ENCODE measurements at places on chromosomes 5 and 9. TPM values are rescaled to one million over a fixed set of nuclear protein-coding genes. Genes with fewer than 3 reads are reported as not detected.
A peak's percentile ranks its signal among the peaks of the same experiment; 100 is the strongest.

DNA sequence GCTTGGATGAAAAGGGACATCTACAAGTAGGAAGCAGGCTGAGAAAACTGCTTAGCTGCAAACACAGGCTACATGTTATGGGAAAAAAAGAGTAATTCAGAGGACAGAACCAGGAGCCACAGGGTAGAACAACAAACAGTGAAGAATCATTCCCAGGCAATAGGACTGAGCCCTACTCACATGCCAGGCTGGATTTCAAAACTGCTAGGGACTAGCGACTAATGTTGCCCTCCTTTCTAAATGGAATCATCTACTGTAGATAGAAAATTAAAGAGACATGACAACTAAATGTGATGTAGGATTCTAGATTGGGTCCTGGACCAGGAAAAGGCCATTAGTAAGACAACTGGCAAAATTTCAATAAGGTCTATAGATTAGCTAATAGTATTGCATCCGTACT is 15.3 kb downstream of the NRG2 start:
- DNase-seq, result no peak

- DNase-seq, result no peak
Measured at GRCh38 chr5:52837591-52838001, 49.9 kb downstream of the ITGA1 start.

DNA sequence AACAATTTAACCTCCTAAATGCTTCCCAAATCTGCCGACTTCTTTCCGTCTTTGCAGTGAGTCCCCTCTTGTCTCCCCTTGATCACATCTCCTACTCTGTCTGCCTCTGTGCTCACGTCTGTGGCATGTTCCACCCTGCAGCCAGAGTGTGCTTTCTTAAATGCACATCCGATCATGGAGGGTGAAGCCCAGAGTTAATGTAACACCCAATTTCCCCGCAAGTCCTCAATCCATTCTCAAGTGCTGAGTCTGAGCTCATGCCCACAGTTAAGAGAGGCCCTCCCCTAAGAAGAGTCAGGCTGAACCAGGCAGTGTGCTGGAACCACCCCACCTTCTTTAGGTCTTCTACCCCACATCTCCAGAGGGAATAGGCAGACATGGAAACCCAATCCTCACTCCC is 164.8 kb downstream of the EPB41L4A start:
- no peak for DNase-seq

Gene LECT2
- not detected for total RNA-seq

Gene CDH12
- total RNA-seq, result 23.5 TPM

DNA sequence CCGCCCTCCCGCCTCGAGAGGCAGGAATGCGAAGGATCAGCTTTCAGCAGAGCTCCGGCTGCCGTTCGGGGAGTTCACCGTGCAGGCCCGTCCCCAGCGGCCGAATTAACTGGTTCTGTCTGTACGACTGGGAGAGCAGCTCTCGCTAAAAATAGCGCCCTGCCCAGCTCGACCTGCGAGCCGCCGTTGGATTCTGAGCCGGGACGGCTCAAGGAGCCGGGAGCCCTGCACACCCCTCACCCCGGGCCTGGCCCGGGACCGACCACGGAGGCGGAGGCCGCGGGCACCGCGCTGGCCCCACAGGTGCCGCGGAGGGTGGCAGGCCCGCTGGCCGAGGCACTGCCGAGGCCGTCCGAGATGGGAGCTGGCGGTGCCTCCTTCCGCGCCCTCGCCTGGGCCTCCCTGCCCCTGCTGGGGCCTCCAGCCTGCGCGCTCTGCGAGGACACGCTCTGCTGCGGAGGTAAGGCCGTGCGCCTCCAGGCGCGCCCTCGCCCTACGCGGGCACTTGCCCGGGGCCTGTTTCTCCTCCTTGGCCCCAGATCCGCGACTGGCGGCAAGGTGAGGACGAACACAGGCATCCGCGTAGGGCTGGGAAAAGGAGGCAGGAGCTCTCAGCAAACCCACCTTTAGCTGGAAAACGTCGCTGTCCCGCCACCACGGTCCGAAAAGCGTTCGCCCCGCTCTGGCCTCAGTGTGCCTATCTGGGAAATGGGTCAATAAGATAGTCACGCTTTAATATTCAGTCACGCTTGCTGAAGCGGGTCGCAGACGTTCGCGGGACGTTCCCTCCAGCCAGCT is 53.1 kb upstream of the DAB2IP start:
- DNase-seq, result peak; percentile 76

GRCh38 chr9:73810585-73811215 is 659.0 kb downstream of the ANXA1 start:
- no peak for DNase-seq

DNA sequence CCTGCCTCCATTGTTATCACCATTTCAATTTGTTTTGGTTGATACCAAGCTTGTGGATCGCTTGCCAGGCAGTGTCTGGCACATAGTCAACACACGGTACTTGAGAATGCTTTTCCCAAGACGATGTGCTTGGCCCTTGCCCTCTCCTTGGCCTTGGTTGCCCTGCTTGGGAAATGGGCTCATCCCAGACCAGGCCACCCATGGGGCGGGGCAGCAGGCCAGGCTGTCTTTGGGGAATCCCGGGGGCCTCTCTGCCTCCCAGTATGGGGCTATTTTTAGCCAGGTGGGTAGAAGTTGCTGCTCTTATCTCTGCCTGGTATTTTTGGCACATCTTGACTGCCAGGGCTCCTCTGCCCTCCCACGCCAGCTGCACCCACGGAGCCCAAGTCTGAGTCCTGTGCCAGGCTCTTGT is 49.9 kb downstream of the LMX1B start:
- no peak for DNase-seq

DNA sequence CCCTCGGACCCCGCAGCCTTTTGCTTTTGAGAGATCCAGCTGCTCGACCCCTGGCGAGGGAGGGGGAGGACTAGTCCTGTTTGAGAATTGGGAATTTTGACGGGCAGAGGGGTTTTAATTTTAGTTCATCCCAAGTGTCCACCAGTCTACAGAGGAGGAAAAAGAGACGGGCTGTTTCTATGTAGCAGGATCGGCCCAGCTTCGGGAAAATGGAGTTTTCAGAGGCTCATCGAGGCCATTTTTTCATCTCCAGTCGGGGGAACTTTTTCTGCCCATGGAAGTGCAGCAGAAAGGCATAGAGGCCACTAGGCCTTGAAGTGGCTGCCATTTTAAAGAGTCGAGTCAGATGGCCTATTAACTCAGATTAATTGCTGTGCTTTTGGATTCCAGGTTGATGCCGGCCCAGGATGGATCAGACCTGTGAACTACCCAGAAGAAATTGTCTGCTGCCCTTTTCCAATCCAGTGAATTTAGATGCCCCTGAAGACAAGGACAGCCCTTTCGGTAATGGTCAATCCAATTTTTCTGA is 1.2 kb downstream of the NSD1 start:
- DNase-seq, result no peak

Gene IL9
- total RNA-seq, result not detected

DNA sequence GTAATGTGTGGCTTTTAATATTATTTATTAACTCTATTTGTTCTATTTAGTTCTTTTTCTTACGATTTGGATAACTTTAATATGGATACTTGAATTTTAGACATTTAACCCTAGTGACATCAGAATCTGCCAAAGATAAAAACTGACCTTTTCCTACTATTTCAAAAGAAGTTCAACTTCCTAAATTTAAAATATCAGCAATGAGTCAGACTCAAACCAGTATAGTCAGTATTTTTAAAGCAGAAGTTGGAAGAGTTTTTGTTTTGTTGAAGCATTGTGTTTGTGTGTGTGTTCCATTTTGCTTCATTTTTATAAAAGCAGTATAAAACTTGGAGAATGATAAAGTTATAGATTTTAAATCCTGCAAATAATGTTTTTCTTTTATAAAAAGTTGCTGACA is 251.8 kb upstream of the RASA1 start:
- DNase-seq, result no peak

- peak; percentile 81 for DNase-seq
Measured at GRCh38 chr9:95131023-95131943, 186.2 kb downstream of the FANCC start.

DNA sequence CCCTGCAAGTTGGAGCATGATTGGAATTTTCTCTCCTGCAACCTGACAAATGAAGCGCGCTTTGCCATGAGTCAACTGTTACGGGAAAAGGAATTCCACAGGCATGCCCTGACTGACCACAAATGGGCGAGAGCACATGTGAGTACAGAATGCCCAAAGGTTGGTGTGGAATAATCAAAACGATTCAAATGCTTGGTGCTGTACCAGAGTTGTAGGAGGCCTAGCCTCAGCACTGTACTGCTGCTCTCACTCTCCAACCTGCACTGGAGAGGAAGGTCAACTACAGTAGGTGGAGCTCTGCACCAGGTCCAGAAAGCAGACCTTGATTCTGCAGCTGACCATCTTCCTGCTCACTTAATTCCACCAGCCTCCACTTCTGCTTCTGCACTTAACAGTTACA is 406.9 kb upstream of the ACTBL2 start:
- no peak for DNase-seq

Gene SRP19
- 54.8 TPM for total RNA-seq

GRCh38 chr9:93261735-93262523 is 78.0 kb downstream of the WNK2 start:
- DNase-seq, result peak; percentile 16

GRCh38 chr9:129282272-129282671 is 104.2 kb upstream of the IER5L start:
- no peak for DNase-seq

DNA sequence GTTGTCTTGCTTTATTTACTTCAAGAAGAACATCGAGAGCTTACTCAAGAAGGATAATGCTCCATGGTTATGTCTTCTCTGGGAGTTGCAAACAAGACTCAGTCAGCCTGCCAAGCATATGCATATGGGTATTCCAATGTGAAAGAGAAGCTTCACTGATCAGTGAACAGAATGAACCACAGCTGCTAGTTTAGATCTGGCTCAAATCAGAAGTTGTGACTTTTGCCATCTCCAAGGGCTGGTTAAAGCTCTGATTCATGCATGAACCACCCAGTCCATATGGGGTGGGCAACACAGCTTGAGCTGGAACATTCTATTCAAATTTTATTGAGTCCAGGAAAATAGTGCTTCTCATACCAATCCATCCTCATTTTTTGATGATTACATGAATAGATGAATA is 50.0 kb downstream of the ATPSCKMT start:
- DNase-seq, result no peak

DNA sequence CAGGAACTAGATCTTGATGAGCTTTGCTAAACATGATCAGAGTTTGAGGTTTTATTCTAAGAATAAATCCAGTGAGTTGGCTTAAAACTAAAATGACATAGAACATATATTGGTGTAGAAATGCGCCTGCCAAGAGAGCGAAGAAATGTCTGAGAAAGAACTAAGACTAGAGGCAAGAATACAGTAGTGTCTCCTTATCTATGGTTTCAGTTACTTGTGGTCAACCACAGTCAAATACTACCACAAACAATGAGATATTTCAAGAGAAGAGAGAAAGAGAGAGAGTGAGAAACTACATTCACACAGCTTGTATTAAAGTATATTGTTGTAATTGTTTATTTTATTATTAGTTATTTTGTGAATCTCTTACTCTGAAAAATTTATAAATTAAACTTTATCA is 254.4 kb upstream of the CDH10 start:
- DNase-seq, result no peak

Gene SLC6A3
- 22.4 TPM for total RNA-seq

- DNase-seq, result peak; percentile 29
Measured at GRCh38 chr5:34740389-34740806, 84.3 kb downstream of the RAI14 start.

Gene NR5A1
- not detected for total RNA-seq

GRCh38 chr9:35660966-35661415 is 2.9 kb downstream of the CCDC107 start:
- DNase-seq, result no peak

- DNase-seq, result no peak
Measured at GRCh38 chr9:132114102-132114707, 34.5 kb upstream of the MED27 start.

- peak; percentile 62 for DNase-seq
Measured at GRCh38 chr5:15105799-15106393, 234.3 kb upstream of the ANKH start.

DNA sequence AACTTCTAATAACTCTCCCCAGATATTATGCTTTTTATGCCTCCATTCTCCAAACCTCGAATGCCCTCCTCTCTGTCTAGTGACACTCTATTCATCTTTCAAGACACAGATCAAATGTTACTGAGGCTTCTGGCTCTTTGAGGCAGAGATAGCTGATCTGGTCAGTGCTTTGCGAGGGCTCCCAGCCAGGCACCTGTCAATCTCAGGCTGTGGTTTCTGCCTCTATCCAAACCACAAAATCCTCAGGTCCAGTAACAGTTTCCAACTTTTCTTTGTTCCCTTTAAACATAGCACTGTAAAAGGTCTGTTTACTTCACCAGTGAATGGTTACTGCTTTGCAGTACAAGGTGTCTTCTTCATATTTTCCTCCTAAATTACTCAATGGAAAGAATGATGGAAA is 11.5 kb upstream of the STK32A start:
- DNase-seq, result no peak

Gene TUT7
- 29.4 TPM for total RNA-seq

Gene NIPAL4
- not detected for total RNA-seq

- DNase-seq, result no peak
Measured at GRCh38 chr5:58800861-58801540, 218.1 kb downstream of the RAB3C start.

Gene STC2
- total RNA-seq, result 14.0 TPM

Gene LAMC3
- total RNA-seq, result 0.17 TPM

GRCh38 chr5:72555871-72556270 is 48.7 kb upstream of the ZNF366 start:
- DNase-seq, result peak; percentile 59

DNA sequence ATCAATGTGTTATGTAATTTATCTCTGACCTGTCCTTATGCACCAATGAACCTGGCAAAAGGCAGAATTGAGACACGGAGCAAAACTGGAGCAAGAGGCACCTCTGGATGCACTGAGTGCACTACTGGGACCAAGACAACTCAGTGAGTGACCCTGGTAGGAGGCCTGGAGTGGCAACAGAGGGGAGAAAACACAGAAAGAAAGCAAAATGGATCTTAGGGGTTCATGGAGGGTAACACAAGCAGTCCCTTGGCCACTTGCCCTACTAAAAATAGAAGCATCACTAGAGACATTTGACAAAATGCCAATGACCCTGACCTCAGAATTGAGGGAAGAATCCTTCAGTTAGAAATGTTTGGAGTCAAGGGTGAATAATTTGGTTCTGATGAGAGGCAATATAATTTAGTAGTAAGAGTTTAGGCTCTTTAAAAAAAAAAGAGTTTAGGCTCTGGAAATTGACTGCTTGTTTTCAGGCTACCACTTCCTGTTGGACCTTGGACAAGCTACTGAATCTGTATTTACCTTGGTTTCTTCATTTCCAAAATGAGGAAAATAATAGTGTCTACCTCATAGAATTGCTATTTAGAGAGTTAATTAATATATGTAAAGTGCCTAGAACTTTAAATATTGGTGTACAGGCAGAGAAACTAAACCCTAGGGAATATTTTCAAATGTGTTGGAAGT is 234.9 kb upstream of the TARS1 start:
- DNase-seq, result no peak

- DNase-seq, result no peak
Measured at GRCh38 chr5:78056901-78057514, 237.5 kb downstream of the AP3B1 start.

Gene MSH3
- total RNA-seq, result 14.4 TPM

GRCh38 chr5:129652349-129653056 is 95.4 kb upstream of the MINAR2 start:
- DNase-seq, result no peak

GRCh38 chr5:850511-851006 is at the start of gene ZDHHC11:
Gene ZDHHC11 (minus strand): TSS chr5:850986. CDS start chr5:850602, 384 bp downstream.
- peak; percentile 40 for DNase-seq
